SHP77 (cell line): ENCODE measurements at places on chromosomes 2 and 18.

GRCh38 chr2:203453858-203454451 lies 81.1 kb downstream of the RAPH1 start:
- DNase-seq: peak; percentile 13

GRCh38 chr18:24862201-24862816 lies 401.9 kb downstream of the HRH4 start:
- no peak for DNase-seq

DNA sequence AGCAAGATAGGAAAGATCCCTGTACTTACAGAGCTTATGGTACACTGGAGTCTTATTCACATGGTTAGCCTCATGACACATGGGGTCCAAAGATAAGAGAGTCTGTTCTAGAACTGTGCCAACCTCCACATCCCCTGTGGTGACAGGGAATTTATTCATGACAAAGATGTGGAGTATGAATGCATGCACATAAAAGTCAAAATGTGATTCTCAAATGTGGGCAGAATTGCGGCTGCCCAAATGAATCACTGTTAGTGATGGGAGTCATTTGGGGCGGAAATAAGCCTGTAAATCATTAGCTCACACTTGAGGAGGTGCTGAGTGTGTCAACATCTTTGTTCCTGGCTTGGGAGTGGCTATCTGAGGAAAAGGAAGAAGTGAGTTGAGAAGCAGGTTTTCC lies 560.6 kb downstream of the SLC4A3 start:
- no peak for DNase-seq

DNA sequence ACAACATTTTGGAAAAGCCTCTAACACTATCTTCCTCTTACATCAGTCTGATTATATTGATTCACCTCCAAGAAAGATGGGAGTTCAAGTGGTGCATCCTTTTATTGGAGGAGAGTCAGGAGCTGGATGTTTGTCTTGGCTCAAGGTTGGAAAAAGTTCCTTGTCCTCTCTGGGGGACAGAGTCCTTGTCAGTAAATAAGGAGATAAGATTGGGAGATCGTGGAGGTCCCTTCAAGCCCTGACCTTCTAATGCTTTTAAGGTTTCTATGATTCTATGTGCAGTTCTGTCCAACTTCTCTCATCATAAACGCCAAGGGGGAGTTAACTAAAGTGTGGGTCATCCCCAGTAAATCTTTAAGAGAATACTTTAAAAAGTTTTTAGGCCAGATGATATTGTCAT lies 60.9 kb upstream of the CCBE1 start:
- DNase-seq: no peak

DNA sequence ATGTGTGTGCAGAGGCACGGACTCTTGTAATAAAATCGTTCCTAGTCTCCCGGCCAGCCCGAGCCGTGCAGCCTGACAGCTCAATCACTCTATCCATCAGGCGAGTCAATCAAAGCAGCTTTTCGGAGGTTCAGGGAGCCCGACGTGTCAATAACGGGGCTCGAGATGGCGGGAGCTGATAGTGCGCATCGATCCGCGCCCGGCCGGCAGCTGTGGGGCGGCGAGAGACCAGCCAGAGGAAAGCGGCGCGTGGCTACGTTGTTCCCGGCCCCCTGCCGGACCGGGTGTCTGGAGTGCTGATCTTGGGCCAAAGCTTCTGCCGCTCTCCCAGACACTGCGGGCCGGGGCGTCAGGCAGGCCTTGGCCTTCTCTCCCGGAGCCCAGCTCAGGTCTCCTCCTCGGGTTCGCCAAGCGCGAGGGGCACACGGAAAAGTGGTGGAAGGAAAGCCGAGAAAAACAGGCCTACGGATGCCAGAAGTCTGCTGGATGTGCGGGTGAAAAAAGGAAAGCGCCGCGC lies 2.4 kb downstream of the EN1 start:
- no peak for DNase-seq

DNA sequence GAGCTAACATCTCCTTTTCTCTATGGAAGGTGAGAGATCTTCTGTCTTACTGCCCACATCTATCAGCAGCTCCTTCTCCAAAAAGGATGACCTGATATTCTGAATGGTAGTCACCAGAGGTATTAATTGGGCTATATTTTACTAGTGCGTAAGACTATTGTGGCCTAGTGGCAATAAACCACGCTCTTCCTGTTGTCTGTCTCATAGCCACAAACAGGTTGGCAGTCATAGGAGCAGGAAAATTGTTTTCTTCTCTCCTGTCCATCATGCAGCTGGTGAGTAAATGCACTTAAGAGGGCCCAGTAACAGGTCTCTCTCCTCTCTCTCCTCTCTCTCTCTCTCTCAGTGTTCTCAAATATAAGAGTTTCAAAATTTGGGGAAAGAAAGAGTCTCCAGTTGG lies 856.8 kb upstream of the ACVR2A start:
- DNase-seq: no peak

DNA sequence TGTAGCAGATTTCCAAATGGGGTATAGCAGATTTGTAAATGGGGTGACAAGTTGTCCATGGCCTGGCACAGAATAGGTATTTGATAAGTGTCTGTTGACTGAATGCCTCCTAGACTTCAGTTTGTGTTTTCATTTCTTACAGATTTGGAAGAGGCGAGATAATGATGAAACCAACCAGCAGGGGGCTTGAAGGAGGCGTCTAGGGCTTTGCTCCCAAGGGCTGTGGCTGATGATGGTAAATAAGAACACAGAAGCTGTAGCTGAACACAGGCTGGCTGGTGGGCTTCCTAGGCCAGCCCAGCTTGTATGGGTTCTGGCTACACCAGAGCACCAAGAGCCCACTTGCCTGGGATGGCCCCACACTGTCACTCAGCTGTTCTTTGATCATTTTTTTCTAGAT lies 19.4 kb downstream of the SFTPB start:
- DNase-seq: no peak

GRCh38 chr18:46772357-46772756 lies 15.5 kb upstream of the ST8SIA5 start:
- DNase-seq: no peak

- peak; percentile 16 for DNase-seq
These were observed 59.6 kb upstream of the PSME4 start for GRCh38 chr2:54030396-54030741.

DNA sequence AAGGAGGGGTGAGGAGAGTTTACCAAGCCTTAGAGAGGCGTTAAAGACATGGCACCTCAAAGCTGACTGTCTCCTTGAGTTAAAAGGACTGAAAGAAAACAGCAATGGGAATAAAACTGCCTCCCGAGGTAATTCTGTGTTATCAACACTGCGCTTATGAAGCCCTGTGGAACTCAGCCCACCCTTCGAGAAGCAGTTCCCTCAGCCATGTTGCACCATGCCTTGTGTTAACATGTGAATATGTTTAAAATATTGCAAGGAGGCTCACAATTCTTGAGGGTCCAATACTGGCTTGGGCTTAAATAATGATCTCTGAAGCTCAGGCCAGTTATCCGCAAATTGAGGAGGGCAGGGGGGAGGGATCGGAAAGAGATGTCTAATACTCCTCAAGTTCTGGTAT lies 14.7 kb downstream of the KLF7 start:
- DNase-seq: no peak

DNA sequence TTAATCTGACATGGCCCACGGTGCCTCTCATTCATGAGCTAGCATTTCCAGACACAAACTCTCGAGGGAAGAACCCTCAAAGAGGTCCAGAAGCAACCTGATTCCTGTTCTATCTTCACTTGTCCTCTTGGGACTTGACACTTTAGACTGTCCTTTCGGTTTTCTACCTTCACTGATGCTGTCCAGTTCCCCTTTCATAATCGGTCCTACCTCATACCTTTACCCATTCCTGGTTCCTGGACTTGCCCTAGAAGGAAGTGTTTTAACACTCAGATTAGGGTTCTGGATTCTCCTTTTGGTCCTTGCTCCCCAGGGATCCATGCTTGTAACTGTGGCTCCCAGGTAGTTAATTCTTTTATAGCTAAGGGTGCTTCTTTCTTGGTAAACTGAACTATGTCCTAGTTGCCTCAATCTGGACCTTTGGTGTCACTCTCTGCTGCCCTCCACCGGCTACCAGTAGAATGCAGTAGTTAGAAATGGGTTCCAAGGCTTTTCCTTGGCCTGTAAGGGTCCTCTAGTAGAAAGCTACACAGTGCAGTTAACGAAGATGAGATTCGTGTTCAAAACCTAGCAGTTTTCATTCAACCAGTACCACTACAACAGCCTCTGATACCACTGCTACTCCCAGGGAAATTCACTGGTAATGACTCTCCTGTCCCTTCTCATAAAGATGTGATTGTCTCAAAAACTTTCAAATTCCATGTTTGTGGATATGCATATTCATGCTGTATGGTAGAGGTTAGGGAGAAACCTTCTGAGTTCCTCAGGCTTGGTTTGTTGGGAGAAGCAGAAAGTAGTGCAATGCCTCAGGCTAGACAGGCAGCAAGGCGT lies 178.1 kb upstream of the CYP26B1 start:
- no peak for DNase-seq

- DNase-seq: no peak
These were observed 192.0 kb upstream of the ZEB2 start for GRCh38 chr2:144711630-144712549.
